ENCODE measurements at places on chromosomes 2 and 18.
A peak's percentile ranks its signal among the peaks of the same experiment; 100 is the strongest.

DNA sequence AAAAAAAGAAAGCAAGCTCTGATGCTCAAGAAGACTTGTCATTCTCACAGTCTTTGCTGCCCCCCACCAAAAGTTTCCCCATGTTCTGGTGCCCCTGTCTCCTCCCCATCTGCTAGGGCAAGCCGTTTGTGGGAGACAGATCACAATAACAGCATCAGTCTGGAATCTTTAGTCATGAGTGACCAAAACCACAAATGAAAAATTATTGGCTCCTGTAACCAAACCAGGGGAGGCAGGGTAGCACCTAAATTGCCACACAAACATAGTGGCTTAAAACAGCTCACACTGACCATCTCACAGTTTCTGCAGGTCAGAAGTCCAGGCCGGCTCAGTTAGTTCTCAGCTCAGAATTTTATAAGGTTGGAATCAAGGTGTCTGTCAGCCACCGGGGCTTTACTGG, 9.1 kb upstream of the B3GNT7 start:
- DNase-seq = no peak

GRCh38 chr2:42072349-42073118, 24.7 kb downstream of the PKDCC start:
- no peak for DNase-seq

DNA sequence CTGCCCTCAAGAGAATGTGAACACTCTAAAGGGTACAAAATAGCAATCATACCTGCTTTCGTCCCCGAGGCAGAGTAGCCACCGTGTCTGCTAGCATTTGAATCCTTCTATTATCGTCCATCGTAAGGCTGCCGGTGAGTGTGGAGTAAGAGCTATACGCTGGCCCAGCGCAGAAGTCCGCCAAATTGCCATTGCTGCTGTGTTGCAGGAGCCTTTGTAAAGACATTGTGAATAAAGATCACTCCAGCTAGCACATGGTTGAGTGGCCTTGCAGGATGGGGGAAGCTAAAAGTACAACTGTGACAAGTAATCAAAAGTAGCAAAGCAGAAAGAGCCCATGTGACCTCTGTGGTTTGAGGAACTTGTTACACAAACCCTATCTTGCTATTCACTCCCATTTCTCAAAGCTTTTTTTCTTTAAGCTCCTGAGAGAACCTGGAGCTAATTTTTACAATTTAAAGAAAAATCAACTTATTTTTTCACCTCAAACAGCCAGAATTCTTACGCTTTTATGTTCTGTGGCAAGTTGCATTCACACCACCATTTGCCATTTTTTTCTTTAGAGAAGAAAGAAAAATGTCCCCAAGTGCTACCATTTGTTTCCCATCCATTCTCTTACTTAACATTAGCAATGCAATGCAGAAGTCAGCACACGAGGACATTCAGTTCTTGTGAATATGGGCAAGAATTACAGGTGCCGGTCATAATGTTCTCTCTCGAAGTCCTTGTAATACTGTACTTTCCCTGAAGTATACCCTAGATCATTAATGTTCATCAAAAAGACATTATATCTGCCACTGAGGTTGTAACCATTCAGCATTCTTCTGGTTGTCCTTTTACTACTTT, at the start of gene CYTIP:
Gene CYTIP, minus strand, starts transcription at position 295 of the 846 bp plus-strand sequence. Its CDS starts 69 bp downstream, at position 226.
- peak; percentile 43 for DNase-seq

DNA sequence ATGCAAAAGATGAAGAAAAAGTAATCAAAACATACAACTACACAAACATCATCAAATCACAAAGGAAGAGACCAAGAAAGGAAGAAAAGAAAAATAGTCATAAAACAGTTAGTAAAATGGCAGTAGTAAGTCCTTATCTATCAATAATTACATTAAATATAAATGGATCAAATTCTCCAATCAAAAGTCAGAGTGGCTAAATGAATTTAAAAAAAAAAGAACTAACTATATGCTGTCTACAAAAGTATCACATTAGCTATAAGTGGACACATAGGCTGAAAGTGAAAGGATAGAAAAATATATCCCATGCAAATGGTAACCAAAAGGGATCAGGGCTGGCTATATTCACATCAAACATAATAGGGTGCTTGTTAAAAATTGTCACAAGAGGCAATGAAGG, 116.5 kb downstream of the NOL4 start:
- no peak for DNase-seq

DNA sequence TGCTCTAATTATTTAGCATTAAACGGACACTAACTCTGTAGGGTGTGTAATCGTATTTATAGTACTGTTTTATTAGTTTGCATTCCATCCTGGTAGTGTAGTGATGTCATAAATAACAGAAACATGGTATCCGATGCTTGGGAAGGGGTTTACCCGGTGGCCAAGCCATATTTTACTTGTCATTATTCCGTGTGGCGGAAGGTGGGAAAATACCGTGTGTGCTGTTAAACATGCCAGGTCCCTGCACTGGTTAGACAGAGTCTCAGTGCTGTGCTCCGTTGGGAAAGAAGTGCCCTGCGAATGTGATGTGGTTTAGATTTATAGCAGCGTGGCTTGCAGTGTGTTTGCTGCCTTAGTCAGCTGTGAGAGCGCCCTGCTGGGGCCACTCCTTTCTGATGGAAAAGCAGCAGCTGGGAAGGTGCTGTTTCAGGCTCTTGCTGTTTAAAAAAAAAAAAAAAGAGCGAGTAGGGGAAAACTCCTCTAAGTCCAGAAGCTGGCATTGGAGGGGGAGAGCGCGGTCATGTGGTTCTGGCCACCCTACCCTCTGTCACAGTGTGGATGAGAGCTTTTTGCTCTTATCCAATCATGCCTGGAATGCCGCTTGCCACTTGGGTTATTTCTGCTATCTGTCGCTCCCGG, 211.0 kb downstream of the NEDD4L start:
- DNase-seq = no peak

DNA sequence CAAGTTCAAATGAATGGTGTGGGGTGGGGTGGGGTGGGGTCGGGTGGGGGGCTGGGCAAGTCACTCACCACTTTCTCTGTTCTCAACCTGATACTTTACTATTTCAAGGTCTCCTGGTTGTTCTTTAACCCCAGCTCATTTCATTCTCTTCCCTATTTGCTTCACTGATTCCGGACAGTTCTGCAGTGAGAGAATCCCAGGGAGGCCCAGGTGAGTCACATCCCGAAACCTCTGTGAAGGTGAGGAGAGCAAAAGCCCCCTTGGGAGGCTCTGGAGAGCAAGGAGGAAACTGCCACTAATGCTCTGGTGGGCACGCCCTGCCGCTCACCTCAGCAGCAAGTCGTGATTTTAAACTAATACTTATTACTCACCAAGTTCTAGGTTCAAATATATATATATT, 8.9 kb downstream of the EDAR start:
- DNase-seq = no peak

DNA sequence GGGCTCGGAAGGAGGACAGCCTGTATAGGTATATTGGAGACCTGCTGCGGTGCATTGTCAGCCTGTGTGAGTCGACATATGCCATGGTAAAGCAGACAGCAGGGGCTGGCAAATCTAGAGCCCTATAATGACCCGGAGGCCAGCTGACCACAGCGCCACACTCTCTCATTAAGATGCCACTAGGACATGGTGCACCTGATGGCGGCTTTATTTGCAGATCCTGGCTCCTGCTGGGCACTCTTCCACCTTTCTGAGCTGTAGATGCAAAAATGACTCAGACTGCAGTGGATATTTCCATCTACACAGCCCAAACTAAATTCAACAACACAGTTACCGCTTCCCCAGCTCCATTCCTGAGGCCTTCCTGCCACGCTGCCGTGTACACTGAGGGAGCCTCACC, 389.9 kb downstream of the TNS1 start:
- DNase-seq = no peak

DNA sequence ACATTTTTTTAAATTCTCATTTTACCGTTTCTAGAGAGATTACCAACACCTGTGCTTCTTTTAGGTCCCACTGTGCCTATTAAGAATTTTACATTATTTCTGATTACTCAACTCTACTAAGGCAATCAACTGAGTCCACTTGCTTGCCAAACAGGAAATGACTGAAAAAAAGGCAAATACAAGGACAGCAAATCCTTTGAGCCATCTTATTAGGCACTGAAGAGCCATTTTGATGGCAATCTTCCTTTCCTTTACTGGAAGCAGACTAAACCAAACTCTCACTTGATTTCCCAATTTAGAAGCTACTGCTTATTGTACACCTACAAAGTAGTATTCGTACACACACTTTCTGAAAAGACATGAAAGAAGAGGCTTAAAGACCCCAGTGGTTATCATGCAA, 121.4 kb upstream of the COL3A1 start:
- DNase-seq = no peak

DNA sequence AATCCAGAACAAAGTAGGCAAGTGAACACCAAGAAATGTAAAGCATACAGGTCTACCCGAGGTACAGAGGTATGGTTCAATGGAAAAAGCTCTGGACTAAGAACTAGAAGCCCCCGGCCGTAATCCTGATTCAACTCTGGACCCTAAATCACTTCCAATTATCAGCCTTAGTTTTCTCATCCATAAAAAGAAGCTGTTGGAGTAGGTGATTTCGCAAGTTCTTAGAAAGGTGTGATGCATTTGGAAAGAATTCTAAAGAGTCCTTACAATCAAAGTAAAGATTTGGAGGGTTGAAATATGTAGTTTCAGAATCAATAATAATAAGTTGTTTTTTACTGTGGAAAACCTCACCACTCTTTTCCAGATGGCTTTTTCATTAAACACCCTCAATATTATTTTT, 622.1 kb upstream of the ID2 start:
- DNase-seq = no peak

DNA sequence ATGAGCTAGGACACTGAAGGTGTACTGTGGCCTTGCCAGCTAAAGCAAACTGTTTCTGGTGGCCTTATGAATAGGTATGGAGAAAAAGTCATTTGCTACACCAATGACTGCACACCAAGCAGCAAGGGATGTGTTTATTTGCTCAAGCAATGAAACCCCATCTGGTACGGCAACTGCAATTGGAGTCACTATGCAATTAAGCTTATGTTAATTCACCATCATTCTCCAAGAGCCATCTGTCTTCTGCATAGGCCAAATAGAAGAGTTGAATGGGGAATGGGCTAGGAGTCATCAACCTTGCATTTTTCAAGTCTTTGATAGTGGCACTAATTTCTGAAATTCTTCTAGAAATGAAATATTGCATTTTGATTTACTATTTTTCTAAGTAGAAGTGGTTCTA, 372.0 kb downstream of the KCNJ3 start:
- DNase-seq = no peak

DNA sequence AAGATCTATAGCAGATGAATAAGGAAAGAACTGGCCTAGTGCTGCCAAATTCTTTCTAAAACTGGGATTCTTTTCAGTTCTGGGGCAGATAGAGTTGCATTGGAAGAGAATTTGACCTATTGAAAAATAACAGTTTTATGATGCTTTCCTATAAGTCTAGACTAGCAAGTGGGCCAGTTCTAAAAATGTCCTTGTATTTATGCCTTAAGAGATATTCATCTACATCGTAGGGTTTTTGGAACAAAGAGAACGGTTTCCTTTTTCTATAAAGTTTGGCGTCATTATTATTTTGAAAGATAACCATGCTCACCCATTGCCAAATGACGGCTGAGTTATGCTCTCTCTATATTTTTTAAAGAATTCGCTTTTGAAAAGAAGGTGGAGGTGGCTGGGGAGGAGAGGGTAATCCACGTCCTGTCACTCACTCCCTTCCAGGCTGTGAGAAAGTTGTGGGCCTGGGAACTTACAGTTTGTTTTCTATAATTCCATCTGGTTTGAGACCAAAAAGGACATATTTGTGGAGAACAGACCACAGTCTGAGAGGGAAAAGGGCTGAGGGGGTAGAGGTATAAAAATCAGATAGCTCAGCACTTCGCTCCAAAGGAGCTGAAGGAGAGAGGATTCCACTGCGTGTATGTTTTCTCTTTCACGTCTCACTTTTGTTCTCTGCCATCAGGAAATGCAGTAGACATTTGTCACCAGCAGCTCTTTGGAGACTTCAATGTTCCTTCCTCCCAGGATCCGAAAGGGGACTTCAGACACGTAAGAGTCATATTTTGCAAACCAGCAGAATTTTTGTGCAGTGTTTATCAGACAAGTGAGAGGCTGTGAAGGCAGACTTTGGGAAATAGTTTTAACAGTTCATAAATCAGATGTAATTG, 281.9 kb upstream of the FN1 start:
- DNase-seq = no peak

- no peak for DNase-seq
Observed at GRCh38 chr2:26619521-26619951, 21.6 kb downstream of the CIB4 start.

DNA sequence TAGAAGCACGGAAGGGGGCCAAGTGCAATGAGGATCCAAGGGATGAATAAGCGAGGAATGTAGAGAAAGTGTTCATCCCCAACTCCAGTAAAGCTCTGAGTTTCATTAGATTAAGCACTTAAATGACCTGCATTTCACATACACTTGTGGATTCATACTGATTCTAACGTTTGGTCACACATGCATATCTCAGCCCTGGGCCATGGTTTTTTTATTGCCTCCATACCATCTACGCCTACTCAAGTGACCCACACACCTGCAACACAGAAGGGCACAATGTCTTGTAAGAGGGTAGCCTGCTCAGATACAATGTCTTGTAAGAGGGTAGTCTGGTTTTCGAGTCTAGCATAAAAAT, 566 bp upstream of the MRPS5 start:
- no peak for DNase-seq

DNA sequence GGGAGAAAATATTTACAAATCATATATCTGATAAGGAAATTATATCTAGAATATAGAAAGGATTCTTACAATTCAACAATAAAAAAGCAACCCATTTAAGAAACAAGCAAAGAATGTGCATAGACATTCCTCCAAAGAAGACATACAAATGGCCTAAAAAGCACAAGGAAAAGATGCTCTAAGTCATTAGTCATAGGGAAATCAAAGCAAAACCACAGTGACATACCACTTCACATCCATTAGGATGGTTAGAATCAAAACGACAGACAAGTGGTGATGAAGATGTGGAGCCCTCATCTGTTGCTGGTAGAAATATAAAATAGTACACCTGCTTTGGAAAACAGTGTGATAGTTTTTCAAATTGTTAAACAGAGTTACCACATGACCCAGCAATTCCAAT, 48.2 kb downstream of the MAPRE2 start:
- no peak for DNase-seq

DNA sequence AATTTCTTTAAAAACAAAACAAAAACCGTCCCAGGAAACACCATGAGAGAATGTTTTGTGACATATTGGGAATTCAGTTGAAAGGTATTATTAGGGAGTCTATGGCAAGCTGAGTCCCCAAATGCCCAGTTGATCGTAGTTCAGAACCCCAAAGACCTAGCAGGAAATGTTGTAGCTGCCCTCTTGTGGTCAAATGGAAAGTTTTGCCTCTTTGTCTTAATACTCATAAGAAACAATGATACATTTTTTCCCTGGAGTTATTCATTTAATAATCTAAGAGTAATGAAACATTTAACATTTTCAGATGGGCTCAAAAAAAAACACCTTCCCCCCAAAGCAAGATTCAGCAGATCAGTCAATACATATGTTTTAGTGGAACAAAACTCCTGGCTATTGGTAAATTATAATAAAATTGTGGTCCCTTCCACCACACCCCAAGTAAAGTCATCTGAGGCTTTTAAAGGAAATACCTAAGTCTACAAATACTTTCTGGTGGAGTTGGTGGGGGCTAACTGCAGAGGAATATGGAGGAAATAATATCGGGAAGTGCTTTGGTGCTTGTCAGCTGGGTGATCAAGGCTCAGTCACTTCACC, 37.8 kb upstream of the EFEMP1 start:
- DNase-seq = no peak

- DNase-seq = no peak
Observed at GRCh38 chr2:71997843-71998242, 149.8 kb downstream of the CYP26B1 start.

GRCh38 chr2:2570871-2571270, 239.8 kb upstream of the MYT1L start:
- DNase-seq = no peak

- DNase-seq = no peak
Observed at GRCh38 chr2:129798626-129799025, 180.8 kb upstream of the RAB6C start.

All from stimulated activated CD4-positive, alpha-beta T cell treated with anti-CD3 and anti-CD28 coated beads, Interleukin-12 subunit alpha, Interleukin-12 subunit beta, amount 100 ng/mL, for 4 hours (primary cell).